ENCODE measurements at places on chromosomes 1 and 21.

- no peak for DNase-seq
Measured at GRCh38 chr1:22212400-22213233, 69.7 kb upstream of the WNT4 start.

GRCh38 chr1:87927391-87928280, 599.0 kb downstream of the LMO4 start:
- no peak for DNase-seq

DNA sequence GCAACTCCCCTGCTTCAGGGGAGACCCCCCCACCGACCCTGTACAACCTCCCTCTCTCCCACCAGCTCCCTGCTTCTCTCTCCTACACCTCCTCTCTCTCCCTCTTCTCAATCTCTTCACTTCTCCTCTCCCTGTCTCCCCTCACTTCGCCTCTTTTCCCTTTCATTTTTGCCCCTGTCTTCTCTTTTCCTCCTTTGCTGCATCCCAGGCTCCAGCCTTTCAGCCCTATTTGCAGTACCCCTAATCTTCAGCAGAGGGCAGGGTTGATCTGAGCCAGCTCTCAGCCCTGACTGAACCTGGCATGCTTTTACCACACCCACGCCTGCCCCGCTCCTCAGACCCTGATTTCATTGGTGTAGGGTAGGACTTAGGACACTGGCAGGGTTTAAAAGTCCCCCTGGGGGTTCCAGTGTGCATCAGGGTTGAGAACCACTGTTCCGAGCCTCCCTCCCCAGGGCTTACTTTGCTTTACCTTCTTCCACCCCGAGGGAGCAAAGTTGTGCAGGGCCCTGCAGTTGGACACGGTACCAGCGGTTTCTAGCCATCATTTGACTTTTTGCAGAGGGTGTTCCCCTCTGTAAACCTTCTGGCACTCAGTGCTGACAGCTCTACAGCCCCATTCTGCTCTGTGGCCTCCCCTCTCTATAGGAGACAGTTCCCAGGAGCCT, 67.3 kb upstream of the CNTN2 start:
- DNase-seq = peak; percentile 35

DNA sequence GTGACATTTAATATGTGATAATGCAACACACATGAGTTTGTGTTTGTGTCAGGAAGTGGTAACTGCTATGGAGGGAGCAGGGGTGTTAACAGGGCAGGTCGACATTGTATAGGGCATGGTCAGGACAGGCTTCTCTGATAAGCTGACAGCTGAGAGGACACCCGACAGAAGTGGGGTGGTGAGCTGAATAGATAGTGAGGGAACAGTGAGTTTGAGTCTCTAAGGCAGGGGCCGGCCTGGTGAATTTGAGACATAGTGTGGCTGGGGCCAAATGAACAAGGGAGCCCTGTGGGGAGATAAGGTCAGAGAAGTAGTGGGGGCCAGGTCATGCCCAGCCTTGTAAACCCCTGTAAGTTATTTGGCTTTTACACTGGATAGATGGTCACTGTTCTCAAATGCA, 217.4 kb upstream of the KIAA0040 start:
- DNase-seq = no peak

DNA sequence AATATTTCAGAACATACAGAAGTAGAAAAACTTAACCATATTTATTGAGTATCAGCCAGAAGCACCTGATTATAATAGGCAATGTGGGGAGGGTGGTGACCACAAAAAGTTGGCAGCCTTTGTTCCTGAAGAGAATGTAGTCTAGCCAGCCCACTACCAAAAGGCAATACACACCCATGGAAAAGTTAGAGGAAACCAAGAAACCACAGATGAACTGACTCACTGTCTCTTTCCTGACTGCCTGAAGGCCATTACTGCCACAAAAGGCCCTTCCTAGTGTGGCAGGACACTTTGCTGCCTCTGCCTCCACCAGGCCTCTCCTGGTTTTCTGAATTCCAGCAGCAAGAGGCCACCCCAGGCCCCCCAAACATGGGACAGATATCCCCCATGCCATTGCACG, 14.6 kb upstream of the PROX1 start:
- no peak for DNase-seq

DNA sequence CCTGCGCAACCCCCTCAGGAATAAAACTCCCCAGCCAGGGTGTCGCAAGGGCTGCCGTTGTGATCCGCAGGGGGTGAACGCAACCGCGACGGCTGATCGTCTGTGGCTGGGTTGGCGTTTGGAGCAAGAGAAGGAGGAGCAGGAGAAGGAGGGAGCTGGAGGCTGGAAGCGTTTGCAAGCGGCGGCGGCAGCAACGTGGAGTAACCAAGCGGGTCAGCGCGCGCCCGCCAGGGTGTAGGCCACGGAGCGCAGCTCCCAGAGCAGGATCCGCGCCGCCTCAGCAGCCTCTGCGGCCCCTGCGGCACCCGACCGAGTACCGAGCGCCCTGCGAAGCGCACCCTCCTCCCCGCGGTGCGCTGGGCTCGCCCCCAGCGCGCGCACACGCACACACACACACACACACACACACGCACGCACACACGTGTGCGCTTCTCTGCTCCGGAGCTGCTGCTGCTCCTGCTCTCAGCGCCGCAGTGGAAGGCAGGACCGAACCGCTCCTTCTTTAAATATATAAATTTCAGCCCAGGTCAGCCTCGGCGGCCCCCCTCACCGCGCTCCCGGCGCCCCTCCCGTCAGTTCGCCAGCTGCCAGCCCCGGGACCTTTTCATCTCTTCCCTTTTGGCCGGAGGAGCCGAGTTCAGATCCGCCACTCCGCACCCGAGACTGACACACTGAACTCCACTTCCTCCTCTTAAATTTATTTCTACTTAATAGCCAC, 696 bp downstream of the TGFB2 start:
- peak; percentile 18 for DNase-seq

- no peak for DNase-seq
Measured at GRCh38 chr1:72018562-72018961, 263.8 kb downstream of the NEGR1 start.

- no peak for DNase-seq
Measured at GRCh38 chr1:162040657-162041056, 17.0 kb upstream of the OLFML2B start.

DNA sequence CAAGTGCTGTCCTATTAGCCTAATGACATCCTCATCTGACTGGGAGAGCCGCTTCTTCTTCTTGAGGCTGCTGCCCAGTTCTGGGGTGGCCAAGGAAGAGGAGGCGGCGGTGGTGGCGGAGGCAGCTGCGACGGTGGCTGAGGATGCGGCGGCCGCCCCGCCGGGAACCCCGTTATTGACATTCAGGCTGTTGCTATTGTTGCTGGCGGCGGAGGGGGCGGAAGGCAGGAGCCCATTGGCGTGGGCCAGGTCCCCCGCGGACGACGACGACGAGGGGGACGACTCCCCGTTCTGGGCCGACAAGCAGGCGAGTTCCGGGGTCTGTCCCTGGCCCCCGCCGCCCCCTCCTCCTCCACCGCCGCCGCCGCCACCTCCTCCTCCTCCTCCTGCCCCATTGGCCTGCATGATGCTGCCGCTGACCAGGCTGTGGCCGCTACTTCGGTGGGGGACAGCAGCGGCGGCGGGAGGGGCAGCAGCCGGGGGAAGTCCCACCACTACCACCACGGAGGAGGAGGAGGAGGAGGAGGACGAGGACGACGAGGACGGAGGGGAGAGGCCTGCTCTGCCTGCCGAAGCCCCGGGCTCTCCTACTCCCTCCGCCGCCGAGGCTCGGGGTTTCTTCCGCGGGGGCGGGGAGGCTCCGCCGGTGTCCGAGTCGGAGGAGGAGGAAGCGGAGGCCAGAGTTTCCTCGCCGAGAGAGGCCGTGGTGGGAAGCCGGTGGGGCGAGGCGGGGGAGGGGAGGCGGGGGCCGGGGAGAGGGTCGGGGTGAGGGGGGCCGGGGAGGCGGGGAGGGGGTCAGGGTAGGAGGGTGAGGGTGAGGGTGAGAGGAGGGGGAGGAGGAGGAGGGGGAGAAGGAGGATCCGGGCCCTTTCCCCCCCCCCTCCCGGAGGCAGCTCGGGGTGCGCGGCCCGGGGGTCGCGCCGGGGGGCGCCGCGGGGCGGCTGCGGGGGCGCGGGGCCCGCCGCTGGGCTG, 610 bp downstream of the WDR26 start:
- DNase-seq = peak; percentile 45

- no peak for DNase-seq
Measured at GRCh38 chr1:167663002-167663772, 33.2 kb downstream of the RCSD1 start.

GRCh38 chr21:8990326-8991087, 1530.9 kb upstream of the TPTE start:
- no peak for DNase-seq

DNA sequence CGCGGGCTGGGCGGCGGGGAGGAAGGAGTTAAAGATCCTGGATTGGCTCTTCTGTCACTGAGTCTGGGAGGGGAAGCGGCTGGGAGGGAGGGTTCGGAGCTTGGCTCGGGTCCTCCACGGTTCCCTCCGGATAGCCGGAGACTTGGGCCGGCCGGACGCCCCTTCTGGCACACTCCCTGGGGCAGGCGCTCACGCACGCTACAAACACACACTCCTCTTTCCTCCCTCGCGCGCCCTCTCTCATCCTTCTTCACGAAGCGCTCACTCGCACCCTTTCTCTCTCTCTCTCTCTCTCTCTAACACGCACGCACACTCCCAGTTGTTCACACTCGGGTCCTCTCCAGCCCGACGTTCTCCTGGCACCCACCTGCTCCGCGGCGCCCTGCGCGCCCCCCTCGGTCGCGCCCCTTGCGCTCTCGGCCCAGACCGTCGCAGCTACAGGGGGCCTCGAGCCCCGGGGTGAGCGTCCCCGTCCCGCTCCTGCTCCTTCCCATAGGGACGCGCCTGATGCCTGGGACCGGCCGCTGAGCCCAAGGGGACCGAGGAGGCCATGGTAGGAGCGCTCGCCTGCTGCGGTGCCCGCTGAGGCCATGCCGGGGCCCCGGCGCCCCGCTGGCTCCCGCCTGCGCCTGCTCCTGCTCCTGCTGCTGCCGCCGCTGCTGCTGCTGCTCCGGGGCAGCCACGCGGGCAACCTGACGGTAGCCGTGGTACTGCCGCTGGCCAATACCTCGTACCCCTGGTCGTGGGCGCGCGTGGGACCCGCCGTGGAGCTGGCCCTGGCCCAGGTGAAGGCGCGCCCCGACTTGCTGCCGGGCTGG, at the start of gene NPR1:
Gene NPR1, plus strand, starts transcription at position 170 of the 818 bp plus-strand sequence. Its CDS starts 421 bp downstream, at position 591.
- DNase-seq = no peak

DNA sequence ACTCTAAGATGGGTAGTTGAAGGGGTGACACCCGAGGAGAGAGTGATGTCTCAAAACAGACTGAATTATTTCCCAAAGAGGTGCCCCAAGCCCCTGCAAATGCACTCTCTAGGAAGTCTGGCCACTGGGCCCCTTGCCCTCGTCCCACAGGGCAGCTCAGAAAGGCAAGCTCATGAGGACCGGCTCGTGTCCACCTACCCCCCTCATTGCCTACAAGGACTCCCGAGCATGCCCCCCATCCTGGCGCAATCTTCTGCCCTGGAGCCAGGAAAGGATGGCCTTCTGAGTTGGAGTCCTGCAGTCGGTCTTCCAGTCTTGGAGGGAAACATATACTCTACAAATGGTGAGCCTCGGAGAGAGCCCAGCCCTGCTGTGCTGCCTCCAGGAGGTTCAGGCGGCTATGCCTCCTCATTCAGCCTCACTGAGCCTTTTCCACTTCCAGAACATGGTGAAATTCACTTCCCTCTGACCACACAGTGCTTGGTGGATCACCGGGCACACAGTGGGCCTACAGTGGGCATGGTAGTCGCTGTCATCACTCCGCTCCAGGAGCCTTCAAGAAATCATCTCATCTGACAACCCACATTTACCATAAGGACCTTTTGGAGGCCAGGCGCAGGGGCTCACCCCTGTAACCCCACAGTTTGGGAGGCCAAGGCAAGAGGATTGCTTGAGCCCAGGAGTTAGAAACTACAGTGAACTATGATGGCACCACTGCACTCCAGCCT, 5.8 kb upstream of the WNT3A start:
- DNase-seq = peak; percentile 1

- DNase-seq = no peak
Measured at GRCh38 chr1:2534687-2535441, 4.8 kb upstream of the HES5 start.

DNA sequence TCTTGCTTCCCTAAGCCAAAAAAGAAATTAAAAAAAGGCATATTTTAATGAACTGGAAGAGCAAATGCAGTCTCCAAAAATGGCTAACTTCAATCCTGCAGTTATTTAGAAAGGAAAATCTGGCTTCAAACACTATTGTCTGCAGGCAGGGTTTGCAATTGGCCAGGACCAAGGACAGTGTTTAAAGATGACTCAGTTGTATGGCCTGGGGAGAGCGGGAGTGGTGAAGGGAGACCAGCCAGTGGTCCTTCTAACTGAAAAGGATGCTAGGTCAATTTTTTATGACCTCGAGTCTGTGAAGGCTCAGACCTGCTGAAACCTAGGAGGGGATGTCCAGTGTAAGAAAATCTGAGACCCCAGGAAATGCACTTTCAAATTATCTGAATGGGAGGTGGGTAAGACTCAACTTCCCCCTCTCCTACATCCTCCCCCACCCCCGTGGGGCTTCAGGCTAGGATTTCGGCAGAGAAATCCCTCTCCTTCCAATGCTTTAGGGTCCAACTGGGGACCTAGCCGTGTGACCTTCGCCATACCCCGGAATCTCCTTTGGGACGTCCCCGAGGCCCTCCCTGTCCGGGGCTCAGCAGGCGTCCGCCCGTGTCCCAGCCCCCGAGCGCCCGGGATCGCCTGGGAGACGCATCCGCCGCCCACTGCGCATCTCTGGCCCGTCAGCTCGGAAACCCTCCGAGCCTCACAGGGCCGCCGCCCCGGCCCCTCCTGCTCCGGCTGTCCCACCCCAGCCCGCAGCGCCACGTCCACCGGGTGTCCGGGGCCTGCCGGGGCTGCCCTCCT, 602 bp upstream of the RIMKLA start:
- no peak for DNase-seq

- no peak for DNase-seq
Measured at GRCh38 chr21:45558044-45558721, 15.9 kb upstream of the SLC19A1 start.

DNA sequence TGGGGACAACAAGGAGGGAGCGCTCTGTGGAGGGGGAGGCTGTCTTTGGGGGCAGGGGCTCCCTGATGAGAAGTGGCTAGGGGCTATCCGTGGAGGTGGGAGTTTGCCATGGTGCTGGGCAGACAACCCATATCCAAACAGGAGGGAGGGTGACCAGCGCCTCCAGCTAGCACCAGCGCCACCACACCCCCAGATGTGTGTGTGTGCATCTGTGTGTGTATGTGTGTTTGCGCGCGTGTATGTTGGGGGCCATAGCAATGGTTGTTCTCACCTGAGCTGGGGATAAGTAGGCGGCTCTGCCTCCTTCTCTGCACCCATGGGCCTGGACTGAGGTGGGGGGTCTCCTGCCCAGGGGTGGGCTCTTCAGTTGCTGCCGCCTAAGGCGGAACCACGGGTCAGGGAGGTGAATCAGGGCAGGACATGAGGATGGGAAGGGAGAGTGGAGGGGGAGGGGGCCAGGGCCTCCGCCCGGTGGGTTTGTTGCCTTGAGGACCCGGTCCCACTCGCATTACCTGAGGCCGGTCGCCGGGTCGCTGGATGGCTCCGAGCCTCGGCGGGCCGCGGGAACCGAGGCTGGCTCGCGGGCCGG, 345 bp downstream of the HPCAL4 start:
- DNase-seq = no peak

Measured in activated gamma-delta T cell treated with Interleukin-2 at 50 U/mL for 16 hours (primary cell).